Hypothalamus (tissue), 51 donors: ENCODE measurements at places on chromosomes 4 and X.
A peak's percentile ranks its signal among the peaks of the same experiment; 100 is the strongest.

GRCh38 chrX:134886002-134886596 is 104.7 kb upstream of the SMIM10 start:
- DNase-seq, result no peak

- no peak for DNase-seq
Measured at GRCh38 chr4:10861036-10861435, 176.5 kb upstream of the CLNK start.

DNA sequence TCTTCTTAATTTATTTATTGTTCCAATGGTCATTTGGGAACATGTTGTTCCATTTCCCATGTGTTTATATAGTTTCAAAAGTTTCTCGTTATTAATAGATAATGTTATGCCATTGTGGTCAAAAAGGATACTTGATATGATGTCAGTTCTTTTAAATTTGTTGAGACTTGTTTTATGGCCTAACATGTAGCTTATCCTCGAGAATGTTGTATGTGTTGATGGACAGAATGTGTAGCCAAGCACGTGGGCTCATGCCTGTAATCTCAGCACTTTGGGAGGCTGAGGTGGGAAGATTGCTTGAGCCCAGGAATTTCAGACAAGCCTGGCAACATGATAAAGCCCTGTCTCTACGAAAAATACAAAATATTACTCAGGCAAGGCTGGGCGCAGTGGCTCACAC is 168.5 kb upstream of the USP38 start:
- DNase-seq, result no peak

- no peak for DNase-seq
Measured at GRCh38 chr4:76811604-76812412, 86.1 kb downstream of the SOWAHB start.

GRCh38 chr4:108851366-108851765 is 88.5 kb upstream of the ETNPPL start:
- DNase-seq, result no peak

- DNase-seq, result no peak
Measured at GRCh38 chr4:123553279-123553678, 156.7 kb downstream of the SPRY1 start.

- DNase-seq, result no peak
Measured at GRCh38 chrX:41596596-41596995, 92.2 kb upstream of the GPR34 start.

DNA sequence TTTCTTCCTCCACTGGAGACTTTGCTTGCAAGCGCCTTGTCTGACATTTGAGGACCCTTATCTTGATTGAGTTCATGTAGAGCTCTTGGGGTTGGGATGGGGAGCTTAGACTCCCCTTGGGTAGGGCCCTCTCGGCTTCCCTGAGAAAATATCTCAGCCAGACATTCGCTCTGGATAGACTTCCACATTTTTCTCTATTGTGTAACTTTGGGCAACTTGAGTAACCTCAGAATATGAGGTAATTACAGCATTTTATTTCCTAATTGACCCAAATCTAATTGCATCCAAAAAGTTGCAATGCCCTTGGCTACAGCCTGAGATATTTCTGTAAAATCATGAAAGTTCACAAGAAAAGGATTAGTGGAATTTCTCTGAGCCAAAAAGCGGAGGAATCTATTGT is 102.8 kb upstream of the MXRA5 start:
- DNase-seq, result no peak

GRCh38 chrX:25213611-25214010 is 197.8 kb upstream of the ARX start:
- DNase-seq, result no peak

DNA sequence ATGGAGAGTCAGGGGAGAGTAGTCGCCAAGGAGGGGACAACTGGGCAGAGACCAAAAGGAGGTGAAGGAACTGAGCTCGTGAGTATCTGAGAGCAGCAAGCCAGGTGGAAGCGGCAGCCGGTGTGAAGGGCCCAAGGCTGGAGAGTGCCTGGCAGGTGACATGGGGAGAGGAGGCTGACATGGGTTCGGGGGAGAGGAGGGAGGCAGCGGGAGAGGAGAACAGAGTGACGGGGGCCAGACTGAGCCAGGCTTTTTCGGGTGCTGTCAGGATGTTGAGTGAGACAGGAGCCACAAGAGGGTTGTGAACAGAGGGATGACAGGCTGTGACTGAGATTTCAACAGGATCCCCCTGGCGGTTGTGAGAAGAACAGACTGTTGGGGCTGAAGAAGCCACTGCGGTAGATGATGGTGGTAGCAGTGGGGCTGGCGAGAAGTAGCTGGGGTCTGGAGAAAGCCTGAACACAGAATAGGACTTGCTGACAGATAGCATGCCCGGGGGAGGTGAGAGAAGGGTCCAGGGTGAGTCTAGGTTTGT is 5.7 kb downstream of the ELK1 start:
- DNase-seq, result peak; percentile 1

DNA sequence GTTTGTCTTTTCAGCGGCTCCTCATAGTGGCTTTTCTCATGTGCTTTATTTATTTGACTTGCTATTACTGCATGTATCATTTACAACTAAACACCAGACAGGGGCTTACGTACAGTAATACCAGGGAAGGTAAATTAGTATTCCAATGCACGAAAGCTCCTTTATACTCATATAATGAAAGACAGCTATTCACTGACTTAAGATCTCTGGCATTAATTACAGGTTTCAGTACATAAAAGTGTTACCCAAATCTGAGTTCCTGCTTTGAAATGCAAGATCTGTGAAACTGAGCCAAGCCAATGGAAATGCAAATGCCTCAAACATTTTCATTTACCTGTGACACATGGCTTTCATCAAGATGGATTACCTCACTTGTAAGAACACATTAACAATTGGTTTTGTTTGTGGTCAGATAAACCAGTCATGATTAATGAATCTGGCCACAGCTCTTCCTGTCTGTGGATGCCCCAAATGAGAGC is 107.2 kb downstream of the ANAPC4 start:
- no peak for DNase-seq

GRCh38 chrX:14411326-14411725 is 118.0 kb upstream of the GLRA2 start:
- DNase-seq, result no peak

DNA sequence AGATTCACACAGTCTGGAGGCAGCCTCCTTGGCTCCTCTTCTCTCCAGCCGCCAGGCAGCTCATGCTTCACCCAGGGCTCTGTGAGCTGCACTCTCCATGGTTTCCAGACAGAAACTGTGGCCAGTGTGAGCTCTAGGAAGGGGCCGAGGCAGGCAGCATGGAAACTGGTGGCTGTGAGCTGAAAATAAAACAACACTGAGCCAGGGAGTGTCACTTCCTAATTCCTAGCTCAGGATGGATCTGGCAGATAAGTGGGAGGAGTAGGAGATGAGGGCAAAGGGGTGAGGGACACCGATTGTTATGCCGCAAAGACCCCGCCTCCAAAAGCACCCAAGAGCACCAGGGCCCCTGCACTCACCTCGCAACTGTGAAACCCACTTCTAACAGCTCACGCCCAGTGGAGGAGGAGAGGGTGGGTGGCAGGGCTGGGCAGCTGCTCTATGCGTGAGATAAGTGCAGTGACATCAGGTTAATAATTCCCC is 69.8 kb downstream of the FHDC1 start:
- DNase-seq, result no peak

DNA sequence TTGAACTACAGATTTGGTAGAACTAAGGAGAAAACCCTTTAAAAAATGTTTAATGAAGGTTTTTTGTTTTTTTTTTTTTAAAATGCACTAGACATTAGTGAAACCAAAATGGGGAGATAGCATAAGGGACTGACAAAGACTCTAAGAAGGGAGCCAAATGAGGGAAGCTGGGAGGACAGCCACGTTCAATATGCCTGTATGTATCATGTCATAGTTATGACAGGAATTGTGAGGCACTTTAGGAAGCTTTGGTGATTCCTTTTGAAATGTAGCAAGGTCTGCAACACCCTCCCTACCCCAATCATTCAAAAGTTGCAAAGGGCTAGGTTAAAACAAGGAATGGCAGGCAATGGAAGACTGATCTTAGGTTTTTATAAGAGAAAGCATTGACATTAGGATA is 526.0 kb downstream of the TLL1 start:
- DNase-seq, result no peak

DNA sequence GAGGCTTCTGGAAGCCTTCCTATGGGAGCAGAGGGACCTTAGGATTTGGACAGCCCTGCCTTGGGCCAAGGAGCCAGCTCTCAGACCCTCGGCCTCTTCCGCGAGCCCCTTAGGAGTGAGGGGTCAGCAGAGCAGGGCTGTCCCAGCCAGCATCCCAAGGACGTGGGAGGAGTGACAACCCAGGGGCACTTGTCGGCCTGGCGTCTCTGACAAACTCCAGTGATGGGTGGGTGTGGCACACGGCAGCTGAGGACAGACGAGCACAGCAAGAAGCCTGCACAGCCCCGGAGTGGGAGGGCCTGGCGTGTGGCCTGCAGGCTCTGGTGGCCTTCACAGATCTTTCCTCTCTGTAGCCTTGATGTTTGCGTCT is 11.6 kb upstream of the TNIP2 start:
- DNase-seq, result no peak

- DNase-seq, result no peak
Measured at GRCh38 chr4:124868495-124868894, 156.0 kb upstream of the ANKRD50 start.

GRCh38 chr4:25767877-25768725 is 94.7 kb downstream of the SEL1L3 start:
- DNase-seq, result peak; percentile 19

DNA sequence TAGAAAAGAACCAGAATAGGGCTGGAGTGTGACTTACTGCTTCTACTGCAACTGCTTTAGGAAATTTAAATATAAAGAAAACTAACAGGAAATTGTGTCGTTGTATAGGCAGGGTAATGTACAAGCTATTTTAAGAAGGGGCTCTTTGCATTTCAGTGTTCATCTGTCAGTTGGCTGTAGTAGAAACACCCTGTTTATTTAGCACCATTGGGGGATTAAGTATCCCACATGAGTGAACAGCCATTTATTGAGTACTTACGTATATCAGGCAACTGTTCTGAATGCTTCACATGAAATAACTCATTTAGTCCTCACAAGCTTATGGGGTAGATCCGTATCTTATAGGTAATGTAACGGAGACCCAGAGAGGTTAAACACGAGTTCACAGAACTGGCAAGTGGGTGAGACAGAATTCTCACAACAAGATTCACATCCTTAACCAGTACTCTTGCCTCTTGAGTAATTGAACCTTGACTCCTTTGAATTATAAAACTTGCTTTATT is 23.9 kb downstream of the STIM2 start:
- DNase-seq, result no peak

DNA sequence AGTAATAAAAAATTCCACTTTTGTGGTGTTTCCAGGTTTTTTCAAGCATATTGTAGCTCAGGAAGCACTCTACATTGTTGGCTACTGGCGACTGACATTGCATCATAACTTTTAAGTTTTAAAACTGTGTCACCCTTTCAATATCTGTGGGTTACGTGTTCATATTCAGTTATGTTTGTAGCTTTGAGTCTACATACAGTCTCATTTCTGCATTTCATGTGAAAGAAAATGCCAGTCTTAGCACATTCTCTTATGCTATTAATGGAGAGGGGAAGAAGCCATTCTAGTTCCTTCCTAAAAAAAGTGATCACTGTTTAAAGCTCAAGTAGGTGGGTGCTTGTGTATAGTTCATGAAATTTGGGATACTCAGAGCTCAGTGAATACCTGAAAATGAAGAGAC is 38.1 kb downstream of the DIAPH2 start:
- DNase-seq, result no peak

GRCh38 chrX:133415276-133416105 is at the start of gene GPC4:
Gene GPC4 (minus strand): TSS chrX:133415489. CDS start chrX:133414965, 524 bp downstream.
- DNase-seq, result no peak

GRCh38 chrX:14491689-14492088 is 37.6 kb upstream of the GLRA2 start:
- DNase-seq, result no peak

DNA sequence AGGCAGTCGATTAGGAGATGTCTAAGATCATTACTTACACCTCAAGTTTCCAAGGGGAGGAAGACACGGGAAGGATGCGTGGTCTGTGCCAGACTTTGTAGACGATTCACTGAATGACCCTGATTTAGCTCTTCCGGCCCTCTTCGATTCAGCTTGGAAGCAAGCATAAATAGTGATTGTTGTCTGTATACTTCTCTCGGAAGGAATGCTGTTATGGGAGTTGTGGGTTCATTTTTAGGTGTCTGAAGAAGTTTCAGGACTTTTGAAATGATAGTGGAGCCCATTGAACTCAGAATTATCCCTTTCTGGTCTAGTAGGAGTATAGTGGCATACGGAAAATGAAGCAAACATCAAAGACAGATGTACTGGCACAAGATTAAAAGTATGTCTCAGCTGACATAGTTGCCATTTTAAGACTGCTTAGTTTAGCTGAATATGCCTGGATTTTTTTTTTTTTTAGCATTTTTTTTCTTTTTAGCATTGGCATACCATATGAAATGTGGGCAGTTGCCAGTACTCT is 1.0 kb upstream of the ANKRD17 start:
- no peak for DNase-seq

- DNase-seq, result no peak
Measured at GRCh38 chr4:21890231-21890630, 58.3 kb downstream of the KCNIP4 start.

GRCh38 chrX:149506349-149506748 is 1.2 kb upstream of the IDS start:
- no peak for DNase-seq

DNA sequence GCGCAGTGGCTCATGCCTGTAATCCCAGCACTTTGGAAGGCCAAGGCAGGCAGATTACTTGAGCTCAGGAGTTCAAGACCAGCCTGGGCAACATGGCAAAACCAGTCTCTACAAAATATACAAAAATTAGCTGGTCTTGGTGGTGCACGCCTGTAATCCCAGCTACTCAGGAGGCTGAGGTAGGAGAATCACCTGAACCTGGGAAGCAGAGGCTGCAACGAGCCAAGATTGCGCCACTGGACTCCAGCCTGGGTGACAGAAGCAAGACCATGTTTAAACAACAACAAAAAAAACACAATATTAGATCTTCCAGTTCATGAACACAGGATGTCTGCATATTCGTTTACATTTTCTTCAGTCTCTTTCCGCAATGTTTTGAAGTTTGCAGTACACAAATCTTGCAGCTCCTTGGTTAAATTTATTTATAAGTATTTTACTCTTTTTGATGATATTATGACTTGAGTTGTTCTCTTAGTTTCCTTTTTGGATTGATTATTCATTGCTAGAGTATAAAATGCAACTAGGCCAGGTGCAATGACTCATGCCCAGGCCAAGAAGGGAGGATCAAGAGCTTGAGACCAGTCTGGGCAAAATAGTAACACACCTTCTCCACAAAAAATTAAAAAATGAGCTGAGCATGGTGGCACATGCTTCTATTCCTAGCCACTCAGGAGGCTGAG is 30.4 kb upstream of the ABCG2 start:
- no peak for DNase-seq

- no peak for DNase-seq
Measured at GRCh38 chrX:136814847-136815750, 34.4 kb upstream of the ARHGEF6 start.

DNA sequence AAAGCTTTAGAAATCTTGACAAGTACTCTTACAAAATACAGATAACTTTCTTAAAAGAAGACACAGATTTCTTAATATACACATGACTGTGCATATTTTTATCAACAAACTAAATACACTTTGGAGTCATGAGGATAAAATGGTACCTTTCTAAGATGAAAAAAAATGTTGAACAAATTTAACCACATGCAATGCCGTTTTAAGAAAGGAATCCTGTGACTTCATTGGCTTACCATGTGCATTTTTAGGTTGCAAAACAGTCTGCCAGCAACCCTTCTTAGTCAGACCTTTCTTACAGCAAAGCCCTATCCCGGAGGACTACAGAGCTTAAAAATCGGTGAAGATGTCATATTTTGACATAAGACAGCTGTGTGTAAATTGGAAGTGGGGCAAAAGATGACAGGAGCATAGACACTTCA is 51.7 kb downstream of the GASK1B start:
- no peak for DNase-seq

- no peak for DNase-seq
Measured at GRCh38 chr4:105060628-105061027, 86.0 kb upstream of the TET2 start.
